Cortex of kidney (tissue), 1 donor: ENCODE measurements at places on chromosomes 3 and 15.

GRCh38 chr3:100348727-100349126 is 14.2 kb downstream of the NIT2 start:
- DNase-seq, result no peak

DNA sequence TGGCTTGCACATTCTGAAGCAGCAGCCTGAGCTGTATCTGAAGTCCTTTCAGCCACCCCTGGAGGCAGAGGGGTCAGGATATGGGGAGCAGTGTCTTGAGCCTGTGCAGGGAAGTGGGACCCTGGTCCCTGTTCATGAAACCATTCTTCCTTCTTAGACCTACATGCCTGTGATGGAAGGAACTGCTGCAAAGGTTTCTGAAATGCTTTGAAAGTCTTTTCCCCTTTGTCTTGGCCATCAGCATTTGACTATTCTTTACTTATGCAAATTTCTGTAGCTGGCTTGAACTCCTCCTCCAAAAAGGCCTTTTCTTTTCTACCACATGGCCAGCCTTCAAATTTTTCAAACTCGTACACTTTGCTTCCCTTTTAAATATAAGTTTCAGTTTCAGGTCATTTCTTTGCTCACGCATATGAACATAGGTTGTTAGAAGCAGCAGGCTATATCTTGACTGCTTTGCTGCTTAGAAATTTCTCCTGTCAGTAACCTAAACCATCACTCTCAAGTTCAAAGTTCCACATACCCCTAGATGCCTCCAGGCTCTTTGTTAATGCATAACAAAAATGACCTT is 62.3 kb downstream of the GALK2 start:
- no peak for DNase-seq

- DNase-seq, result no peak
These were observed 106.5 kb upstream of the ADPGK start for GRCh38 chr15:72890043-72890442.

GRCh38 chr15:68783226-68784058 is 37.3 kb downstream of the ANP32A start:
- DNase-seq, result no peak

GRCh38 chr3:174862101-174862500 is 3.0 kb downstream of the NAALADL2 start:
- no peak for DNase-seq

DNA sequence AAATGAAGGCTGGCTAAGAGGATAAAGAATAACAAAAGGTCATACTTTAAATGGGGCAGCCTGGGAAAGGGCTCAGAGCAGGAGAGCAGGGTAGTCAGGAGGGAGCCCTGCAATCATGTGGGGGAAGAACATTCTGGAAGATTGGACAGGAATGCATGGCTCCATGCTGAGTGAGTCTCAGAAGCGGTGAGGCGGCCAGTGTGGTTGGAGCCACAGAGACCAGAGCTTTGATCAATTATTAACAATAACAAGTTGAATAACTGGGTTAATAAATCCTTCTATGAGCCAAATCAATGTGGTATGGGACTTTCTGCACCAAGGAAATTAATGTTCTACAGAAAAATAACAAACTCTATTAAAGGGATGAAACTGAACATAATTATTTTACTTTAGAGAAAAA is 57.9 kb upstream of the DCUN1D1 start:
- no peak for DNase-seq

GRCh38 chr3:78969483-78969882 is 798.3 kb downstream of the ROBO1 start:
- no peak for DNase-seq

GRCh38 chr15:73794443-73795133 is 41.4 kb upstream of the INSYN1 start:
- no peak for DNase-seq

DNA sequence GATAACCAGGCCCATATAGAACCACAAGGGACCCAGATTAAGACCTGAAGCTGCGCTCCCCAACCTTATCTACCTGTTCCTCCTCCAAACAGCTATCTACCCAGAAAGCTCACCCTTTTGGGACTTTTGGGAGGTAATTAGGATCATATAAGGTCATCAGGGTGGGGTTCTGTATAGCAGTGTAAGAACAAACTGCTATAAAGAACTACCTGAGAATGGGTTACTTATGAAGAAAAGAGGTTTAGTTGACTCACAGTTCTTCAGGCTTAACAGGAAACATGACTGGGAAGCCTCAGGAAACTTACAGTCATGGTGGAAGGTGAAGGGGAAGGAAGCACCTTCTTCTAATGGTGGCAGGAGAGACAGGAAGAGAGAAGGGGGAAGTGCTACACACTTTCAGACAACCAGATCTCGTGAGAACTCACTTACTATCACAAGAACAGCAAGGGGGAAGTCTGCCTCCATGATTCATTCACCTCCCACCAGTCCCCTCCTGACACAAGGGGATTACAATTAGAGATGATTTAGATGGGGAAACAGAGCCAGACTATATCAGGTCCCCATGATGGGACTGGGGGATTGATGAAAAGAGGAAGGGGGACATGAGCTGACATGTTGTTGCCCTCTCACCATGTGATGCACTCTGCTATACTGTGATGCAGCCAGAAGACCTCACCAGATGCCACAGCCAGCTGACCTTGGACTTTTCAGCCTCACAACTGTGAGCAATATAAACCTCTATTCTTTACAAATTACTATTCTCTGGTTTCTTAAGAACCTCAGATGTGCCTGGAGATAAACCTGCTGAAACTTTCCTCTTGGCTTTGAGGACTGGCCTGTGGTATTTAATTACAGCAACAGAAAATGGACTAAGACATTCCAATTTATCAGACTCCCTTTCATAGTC is 15.3 kb upstream of the FMN1 start:
- DNase-seq, result no peak

DNA sequence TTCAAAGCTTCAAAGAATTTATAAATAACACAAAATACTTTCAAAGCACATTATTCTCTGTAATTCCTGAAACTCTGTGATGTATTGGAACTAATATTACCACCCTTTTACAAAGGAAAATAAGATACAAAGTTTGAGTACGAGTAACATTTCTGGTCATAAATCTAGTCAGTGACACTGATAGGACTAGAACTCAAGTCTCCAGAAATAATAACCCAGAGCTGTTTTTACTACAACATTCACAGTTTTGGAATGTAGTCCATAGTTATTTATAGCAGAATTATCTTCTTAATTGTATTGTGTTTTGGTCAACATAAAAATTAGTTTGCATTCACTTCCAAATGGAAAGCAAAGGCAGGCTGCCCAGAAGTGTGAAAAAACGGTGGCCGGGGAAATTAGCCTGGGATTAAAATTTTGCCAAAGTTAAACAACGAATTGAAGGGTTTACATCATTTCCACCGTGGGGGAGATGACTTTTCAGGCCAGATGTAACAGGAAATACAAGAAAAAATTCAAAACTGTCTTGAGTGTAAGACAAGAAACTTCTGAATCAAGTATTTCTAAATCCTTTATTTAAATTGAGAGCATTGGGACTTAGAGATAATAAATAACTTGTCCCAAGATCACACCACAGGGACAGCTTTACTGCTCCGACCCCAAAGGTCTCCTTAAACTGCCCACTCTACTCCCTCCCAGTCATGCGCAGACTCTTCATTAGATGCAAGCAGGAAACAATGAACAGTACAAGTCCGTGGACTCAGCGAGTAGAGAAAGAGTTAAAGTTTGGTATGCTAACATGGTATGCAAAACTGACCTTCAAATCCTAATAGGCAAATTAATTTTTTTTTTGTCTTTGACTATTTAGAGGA is 74.3 kb upstream of the VGLL4 start:
- DNase-seq, result no peak

DNA sequence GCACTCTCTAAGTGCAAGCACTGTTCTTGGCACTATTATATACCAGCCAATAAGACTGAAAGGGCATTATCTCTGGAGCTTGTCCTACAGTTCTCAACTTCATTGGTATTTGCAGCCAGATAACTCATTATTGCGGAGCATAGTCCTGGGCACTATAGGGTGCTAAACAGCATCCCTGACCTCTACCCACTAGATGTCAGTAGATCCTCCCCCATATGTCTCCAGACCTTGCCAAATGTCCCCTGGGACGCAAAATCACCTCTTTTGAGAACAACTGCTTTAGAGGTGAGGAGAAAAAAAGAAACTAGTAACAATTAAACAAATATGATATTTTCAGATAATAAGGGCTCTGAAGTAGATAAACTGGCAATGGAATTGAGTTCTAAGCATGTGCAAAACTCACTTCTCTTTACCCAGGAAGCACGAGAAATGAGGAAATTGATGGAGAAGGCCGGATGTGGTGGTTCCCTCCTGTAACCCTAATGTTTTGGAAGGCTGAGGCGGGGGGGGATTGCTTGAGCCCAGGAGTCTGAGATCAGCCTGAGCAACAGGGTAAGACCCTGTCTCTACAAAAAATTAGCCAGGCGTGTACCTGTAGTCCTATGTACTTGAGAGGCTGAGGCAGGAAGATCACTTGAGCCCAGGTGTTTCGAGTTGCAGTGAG is 61.4 kb downstream of the FRMD4B start:
- no peak for DNase-seq

DNA sequence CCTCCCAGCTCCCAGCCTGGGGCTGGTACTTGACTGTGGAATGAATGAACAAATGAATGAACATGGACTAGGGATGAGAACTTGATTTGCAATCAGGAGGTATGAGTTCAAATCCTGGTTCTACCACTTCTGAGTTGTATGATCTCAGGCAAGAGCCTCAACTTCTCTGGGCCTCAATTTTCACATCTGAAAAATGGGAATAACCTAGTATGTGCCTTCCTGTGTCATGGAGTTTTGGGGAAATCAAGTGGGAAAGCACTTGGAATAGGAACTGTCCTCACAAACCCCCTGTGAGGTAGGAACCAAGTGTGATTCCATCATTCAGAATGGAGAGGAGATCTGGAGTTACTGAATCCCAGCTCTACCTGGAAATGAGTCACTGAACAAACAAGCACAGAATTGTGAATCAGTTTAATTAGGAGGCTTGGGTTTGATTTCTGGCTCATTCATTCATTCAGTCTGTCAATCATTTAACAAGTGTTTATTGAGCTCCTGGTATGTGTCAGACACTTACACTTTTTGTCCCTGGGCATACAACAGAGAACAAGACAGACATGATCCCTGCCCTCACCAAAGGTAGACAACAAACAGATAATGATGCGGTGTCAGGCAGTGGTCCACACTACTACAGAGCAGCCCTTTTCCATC is 29.7 kb downstream of the DNASE1L3 start:
- DNase-seq, result no peak

- DNase-seq, result no peak
These were observed 9.4 kb downstream of the PIK3CB start for GRCh38 chr3:138825336-138825735.

DNA sequence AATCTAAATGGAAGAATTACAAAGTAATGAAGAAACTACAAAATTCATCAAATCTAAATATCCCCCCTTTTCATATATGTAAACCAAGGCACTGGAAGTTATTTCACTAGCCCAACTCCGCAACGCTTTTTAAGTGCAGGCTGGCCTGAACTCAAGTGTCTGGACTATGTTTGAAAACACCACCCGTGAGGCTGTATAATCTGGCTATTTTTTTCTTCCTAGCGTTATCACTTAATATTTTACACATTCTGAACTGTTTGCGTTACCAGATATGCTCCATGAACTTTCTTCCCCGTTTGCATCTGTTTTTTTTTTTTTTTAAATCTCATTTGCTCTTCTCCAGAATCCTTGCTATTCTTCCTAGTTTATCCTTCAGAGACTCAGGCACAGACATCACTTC is 619.5 kb upstream of the CBLB start:
- DNase-seq, result no peak

DNA sequence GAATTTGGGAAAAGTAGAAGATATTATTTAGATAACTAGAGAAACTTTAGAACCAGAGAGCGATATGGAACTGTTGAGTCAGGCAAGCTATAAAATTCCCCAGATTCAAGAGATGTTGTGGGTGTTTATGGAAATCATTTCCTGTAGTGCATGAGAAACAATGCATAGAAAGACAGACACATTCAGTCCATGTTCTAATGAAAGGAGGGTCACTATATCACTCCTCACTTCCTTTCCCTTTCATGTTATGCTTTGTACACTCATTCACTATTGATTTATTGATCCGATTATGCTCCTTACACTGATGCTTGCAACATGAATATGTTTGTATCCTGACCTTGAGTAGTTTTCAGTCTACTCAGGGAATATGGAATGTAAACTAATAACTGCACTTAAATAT is 1459.9 kb upstream of the ALCAM start:
- no peak for DNase-seq

DNA sequence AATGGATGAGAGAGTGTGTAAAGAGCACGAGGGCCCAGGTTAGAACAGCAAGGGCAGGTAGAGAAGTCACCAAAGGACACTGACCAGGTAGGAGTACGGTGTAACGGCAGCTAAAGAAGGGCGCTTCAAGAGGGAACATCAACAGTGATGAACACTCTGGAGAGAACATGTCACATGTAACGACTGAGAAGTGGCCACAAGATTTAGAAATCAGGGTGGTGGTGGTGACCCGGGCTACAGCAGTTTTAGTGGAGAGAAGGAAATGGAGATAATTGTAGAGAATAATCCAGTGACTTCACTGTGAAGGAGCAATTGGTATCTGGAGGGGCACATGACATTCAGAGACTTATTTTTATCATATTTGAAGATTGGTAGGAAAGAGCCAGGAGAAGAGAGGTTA is 1.2 kb upstream of the C15orf40 start:
- DNase-seq, result no peak

DNA sequence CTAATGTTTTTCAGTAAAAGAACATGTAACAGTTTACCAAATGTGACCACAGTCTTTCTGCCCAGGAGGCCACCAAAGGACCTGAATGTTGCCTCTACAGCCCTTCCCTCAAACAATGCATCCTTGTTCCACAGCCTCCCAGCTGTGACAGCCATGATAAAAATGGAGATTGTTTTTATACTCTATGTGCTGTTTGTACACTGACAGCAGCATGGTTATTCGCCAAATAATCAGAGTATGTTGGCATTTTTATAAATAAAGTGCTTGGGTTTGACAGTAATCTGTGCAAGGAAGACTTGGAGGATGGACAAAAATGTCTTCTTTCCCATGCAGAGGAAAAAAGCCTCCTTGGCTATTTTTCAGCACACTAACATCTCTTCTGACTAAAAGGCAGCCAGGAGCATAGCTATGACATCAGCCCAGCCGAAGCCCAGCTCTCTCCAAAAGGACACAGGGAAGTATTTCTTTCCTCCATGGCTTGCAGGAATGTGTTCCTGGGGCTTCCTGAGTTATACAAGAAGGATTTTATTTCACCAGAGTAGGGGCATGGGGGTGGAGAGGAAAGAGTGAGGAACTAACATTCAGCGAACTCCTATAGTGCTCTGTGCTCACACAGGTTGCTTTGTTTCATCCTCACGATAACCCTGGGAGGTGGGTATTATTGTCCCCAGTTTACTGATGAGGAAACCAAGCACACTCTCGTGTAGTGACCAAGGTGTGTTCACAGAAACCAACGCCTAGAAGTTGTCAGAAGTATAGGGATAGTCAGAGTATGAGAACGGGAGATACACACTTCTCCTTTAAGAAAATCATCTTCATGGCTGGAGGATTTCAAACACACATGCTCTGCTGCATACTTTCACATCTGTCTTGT is 339.7 kb downstream of the MECOM start:
- no peak for DNase-seq
